Motor neuron (in vitro differentiated cells): ENCODE measurements at places on chromosomes 3 and 15.

DNA sequence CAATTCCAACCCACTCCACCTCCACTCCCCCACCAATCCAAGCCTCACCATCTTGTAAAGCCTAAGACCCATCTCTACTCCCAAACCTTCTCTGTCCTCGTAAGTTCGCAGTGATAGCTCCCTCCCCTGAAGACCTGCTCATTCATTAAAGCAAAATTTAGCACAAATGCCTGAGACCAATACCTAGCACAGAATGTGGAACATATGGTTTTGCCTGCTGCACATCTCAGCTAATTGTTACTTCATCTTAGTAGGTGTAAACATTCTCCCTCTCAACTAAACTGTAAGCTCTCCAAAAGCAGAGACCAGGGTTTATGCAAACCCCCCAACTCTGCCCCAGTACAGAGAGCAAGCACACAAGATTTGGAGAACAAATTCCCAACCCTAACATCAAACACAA is 20.5 kb downstream of the DCLK3 start:
- ATAC-seq = no peak

GRCh38 chr3:192831111-192831644 is 86.5 kb downstream of the MB21D2 start:
- no peak for ATAC-seq

- ATAC-seq = peak; percentile 57
Measured at GRCh38 chr15:88690331-88690730, 51.5 kb downstream of the ISG20 start.

DNA sequence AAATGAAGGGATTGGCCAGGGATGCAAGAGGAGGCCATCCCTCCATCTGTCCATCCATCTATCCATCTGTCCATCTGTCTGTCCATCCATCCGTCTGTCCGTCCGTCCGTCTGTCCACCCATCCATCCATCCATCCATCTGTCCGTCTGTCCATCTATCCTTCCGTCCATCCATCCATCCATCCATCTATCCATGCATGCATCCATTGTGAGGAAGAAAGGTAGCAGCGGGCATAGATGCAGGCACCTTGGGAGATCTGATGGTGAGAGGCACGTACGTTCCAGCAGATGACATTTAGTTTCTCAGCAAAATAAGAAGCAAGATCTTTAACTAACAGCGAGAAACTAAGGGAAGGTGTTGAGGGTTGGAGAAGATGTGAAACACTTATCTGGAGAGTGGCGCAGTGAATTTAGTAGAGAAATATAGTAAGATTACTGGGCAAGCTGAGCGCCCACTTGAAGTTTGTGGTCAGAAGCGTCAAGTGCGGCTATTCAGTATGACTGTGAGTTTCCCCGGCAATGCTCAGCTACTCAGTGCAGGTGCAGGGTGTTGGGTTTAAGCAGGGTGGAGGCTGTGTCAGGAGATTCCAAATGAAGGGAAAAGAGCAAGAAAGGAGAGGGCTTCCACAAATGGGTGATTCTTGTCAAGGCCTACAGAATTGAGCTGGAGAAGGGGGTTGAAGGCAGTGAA is 22.4 kb upstream of the SRP14 start:
- ATAC-seq = no peak

GRCh38 chr3:169744366-169745054 is 20.4 kb downstream of the TERC start:
- ATAC-seq = no peak

- ATAC-seq = peak; percentile 30
Measured at GRCh38 chr15:64111679-64112050, 15.9 kb downstream of the SNX1 start.

DNA sequence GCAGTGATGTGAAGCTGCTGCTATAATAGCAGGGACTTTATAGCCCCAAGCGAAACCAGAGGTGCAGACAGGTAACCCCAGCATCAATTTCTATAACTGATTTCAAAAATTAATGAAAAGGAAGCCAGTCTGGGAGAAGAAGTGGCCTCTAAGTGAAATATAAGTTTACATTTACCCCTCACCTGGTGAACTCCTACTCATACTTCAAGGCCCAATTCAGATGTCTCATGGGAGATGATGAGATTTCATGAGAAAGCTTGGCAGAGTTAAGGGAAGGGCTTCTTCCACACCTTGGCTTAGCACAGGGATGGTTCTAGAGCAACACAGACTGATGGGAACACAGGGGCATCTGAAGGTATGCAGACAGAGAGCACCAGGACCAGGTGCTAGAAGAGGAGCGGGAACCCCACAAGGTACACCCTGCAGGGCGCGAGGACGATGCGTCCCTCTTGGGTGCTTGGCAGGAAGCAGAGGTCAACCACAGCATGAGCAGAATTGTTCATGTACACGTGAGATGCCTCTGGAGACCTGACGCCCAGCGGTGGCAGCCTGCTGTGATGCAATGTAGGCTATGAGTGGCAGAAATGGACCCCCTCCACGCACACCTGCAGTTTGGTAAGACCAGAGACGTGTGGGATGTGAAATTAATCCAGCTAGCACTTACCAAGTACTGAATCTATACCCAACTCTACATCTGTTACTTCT is 102.9 kb downstream of the SRGAP3 start:
- no peak for ATAC-seq

GRCh38 chr3:25025236-25025635 is 402.8 kb upstream of the RARB start:
- no peak for ATAC-seq

GRCh38 chr3:52355526-52355925 is 39.4 kb downstream of the DNAH1 start:
- peak; percentile 6 for ATAC-seq

DNA sequence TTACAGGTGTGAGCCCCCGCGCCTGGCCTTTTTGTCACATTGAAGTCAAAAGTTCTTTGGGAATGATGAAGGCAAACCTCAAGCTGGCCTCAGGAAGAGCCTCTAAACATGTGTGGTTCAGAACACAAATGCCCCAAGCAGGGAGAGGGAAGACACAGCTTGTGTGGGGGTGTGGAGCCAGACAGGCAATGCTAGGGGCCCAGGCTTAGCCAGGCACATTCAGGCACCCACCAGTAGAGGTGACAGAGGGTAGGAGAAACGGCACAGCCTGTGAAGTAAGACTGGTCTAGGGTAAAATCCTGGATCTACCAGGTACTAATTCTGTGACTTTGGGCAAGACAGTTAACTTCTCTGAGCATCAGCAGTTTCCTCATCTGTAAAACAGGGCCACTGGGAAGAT is 3.5 kb downstream of the HDC start:
- no peak for ATAC-seq

GRCh38 chr3:197456261-197457091 is 99.3 kb downstream of the BDH1 start:
- ATAC-seq = peak; percentile 94

DNA sequence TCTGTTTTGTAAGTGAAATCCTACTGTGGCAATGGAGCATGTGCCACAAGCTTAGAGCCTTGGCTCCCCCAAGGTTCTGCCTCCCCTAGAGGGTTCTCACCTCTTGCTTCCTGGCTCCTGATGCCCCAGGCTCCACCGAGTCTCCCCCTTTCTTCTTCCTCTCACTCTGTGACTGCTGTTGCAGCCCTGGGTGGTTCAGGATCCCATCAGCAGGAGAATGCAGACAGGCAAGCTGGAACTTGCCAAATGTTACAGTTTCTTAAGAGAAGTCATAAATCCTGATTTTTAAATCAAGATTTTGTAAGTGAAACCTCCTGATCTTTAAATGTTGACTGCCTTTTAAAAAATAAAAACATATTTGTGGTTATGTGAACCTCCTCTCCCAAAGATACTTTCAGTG is 133.9 kb downstream of the CCNL1 start:
- ATAC-seq = no peak

DNA sequence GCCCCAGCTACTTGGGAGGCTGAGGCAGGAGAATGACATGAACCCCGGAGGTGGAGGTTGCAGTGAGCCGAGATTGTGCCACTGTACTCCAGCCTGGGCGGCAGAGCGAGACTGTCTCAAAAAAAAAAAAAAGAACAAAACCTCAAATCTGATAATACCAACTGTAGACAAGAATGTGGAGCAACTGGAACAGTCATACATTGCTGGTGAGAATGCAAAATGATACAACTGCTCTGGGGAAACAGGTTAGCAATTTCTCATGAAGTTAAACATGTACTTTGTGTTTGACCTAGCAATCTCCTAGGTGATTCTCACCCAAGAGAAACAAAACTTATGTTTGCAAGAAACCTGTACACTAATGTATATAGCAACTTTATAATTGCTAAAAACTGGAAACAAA is 4.4 kb upstream of the VHL start:
- no peak for ATAC-seq

DNA sequence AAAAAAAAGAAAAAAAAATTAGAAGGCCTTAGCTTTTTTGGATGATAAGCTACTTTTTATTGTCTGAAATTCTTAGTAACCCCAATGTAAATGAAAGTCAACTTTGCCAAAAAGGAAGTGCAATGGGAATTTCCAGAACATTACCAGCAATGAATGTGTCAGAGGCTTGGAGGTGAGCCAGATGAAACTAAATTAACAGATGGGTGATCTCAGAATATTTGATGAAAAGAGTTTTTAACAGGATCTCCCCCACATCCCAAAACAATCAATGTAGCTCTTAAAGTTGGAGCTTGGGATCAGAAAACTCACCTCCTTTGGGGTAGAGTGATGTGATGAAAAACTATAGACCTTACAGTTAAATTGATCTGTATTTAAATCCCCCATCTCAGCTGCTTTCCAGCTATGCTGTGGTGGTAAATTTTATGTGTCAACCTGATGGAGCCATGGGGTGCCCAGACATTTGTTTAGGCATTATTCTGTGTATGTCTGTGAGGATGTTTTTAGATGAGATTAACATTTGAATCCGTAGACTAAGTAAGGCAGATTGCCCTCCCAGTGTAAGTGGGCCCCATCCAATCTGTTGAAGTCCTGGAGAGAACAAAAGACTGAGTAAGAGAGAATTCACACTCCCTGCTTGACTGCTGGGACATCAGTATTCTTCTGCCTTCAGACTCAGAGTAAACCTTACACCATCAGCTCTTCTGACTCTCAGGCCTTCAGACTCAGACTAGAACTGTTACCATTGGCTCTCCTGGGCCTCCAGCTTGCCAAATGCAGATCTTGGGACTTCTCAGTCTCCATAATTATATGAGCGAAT is 84.3 kb upstream of the TNFSF10 start:
- peak; percentile 49 for ATAC-seq

DNA sequence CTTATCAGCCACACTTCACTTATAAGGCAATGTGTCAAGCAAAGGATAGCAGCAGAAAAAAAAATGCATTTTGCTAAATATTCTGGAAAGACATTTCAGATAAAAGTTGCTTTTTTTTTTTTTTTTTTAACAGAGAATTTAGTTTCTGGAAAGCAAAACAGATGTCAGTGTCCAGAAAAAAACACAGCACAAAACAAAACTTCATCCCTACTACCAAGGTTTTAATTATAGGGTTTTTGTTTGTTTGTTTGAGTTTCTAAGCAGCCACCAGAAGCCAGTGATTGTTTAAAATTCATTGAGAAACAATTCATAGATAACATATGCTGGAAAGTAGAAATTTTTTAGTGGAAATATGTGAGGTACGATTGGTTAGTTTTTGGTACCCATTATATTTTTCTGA is 1202.7 kb downstream of the OTOL1 start:
- ATAC-seq = no peak

DNA sequence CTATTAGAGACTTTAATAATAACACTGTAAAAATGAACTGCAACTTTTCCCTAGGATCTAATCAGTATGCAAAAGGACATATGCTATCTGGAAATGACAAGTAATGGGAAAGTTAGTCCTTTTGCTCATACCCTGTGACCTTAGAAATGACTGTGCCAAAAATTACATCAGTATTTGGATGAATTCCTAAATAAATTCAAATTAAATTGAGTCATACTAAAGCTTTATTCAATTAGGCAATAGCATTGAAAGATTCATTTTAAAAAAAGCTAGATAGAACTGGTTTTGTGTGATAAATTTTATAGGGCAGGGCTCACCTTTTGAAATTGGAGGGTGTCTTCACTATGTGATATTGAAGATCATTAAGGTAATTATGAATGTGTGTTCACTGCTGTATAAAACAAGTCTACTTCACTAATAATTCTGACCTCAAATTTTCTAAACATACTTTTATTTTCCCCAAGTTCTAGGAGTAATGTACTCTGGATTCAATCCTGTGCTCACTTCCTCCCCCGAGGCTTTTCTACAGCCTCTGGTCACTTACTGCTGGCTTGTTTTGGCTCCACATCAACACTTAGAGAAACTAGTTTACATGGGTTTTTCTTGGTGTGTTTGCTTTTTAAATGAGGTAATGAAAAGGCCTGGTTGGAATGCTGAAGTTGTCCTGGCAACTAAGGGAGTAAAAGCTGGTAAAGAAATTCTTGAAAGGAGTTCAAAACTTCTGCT is 44.4 kb upstream of the SPTSSB start:
- ATAC-seq = no peak

- ATAC-seq = no peak
Measured at GRCh38 chr3:143548861-143549497, 299.3 kb downstream of the SLC9A9 start.

GRCh38 chr3:147906285-147906684 is 497.1 kb downstream of the ZIC1 start:
- peak; percentile 81 for ATAC-seq

GRCh38 chr3:143613226-143613625 is 235.0 kb downstream of the SLC9A9 start:
- no peak for ATAC-seq

GRCh38 chr3:1082108-1082507 is 10.7 kb upstream of the CNTN6 start:
- peak; percentile 68 for ATAC-seq

DNA sequence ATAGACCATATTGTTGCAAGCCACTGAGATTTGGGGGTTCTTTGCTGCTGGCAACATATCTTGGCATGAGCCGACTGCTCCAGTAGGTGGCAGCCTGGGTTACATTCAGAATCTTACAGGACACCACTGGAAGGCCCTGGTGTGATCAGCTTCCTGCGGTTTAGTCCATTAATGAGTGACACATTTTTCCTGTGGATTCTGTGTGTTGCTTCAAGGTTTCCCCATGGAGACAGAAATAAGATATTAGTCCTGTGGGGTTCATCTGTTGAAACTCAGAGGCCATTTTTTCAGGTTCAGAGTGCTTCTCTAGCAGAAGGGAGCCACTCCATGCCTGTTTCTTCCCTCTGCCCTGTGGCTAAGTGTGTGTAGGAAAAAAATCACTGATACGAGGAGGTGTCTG is 116.2 kb downstream of the MFSD1 start:
- ATAC-seq = peak; percentile 88

DNA sequence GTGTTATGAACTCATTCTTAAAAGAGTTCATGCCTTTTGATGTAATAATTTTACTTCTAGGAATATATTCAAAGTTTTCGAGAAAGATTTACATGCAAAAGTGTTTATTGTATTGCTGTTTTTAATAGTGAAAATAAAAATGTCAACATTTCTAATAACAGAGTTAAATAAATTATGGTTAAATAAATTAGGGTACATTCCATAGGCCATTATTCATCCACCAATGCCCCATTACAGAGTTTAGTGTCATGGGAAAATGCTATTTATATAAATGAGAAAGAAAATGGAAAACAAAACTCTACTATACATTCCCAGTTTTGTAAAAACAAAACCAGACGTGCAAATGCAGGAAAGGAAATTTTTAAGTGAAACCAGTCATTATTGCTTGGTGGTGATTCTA is 538.1 kb upstream of the TBL1XR1 start:
- no peak for ATAC-seq

- no peak for ATAC-seq
Measured at GRCh38 chr3:30644615-30645014, 38.2 kb downstream of the TGFBR2 start.

- ATAC-seq = no peak
Measured at GRCh38 chr3:196774848-196775422, 35.3 kb downstream of the PAK2 start.

GRCh38 chr15:74950078-74950908 is 6.3 kb downstream of the RPP25 start:
- ATAC-seq = peak; percentile 92

GRCh38 chr3:86254480-86254879 is 736.5 kb downstream of the VGLL3 start:
- no peak for ATAC-seq

- ATAC-seq = no peak
Measured at GRCh38 chr3:51637144-51637940, 33.7 kb upstream of the TEX264 start.
